Liver (tissue), 10 donors: ENCODE measurements at places on chromosomes 12 and 14. TPM values are rescaled to one million over a fixed set of nuclear protein-coding genes. Genes with fewer than 3 reads are reported as not detected.

- H3K4me1 ChIP-seq, result no peaks in the 10 kb centered on the region
- no peaks in the 10 kb centered on the region for H3K27me3 ChIP-seq
- no peak for DNase-seq
- no peak overlapping the region for H3K4me3 ChIP-seq
Observed at GRCh38 chr14:48735607-48736006, 850.6 kb downstream of the RPS29 start.

The FAM90A1 gene
- not detected for polyA plus RNA-seq

The MAP3K9 gene
- 0.82 TPM for polyA plus RNA-seq

DNA sequence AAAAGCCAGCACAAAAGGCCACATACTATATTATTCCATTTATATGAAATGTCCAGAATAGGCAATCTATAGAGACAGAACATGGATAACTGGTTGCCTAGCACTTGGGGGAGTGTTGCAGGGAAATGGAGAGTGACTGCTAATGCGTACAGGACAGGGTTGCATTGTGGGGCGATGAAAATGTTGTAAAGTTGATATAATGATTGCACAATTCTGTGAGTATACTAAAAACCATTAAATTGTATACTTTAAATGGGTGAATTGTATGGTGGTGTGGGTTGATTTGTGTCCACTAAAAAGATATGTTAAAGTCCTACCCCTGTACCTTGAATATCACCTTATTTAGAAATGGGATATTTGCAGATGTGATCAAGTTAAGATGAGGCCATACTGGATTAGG lies 7.0 kb upstream of the CAPRIN2 start:
- H3K4me1 ChIP-seq, result peaks cover 2% of the 10 kb centered on the region
- no peak overlapping the region for H3K4me3 ChIP-seq
- DNase-seq, result no peak
- H3K27ac ChIP-seq, result no peak overlapping the region

The GPX2 gene
- polyA plus RNA-seq, result 611 TPM

GRCh38 chr12:27493260-27493940 lies 30.6 kb upstream of the PPFIBP1 start:
- no peak for DNase-seq
- no peaks in the 10 kb centered on the region for H3K27me3 ChIP-seq
- peaks cover 3% of the 10 kb centered on the region for H3K4me1 ChIP-seq
- no peak overlapping the region for H3K4me3 ChIP-seq

DNA sequence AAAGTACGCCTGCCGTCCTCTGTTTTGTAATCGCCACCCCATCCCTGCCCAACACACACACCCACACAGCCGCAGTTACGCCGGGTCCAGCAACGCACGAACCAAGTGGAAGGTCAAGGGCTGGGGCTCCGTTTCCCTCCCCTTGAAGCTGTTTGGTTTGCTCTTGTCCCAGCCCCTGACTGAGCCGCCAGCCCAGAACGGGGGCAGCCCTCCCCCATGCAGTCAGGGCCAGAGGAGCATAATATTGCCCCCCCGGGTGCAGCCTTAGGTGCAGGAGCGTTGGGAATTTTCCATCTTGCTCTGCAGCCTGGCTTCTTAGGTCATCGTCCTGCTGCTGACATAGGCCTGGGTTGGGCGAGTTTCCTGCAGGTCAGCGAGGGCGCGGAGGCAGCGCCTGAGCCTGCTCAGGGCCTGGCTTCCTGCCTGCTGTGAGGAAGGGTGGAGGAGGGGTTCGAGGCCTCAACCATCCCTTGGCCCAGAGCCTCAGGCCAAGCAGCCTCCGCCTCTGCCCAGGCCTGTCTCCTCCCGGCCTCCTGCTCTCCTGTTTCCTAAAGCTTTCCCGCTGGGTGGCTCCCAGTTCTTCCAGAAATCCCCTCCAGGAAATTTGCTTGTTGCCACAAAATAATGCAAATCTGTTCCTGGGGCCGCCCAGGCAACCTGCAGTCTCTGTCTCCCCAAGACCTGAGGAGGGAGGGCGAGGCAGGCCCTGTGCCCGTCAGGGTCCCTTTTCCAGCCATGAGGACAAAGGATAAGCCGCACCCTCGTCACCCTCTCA lies 44.5 kb downstream of the PSMA6 start:
- no peaks in the 10 kb centered on the region for H3K36me3 ChIP-seq
- H3K4me1 ChIP-seq, result peaks cover 70% of the 10 kb centered on the region
- peak overlapping the region; percentile 95 for H3K27ac ChIP-seq
- H3K27me3 ChIP-seq, result no peaks in the 10 kb centered on the region

The PIWIL1 gene
- not detected for polyA plus RNA-seq
